ENCODE measurements at places on chromosomes 5 and 9.

- no peak for DNase-seq
These were observed 8.4 kb upstream of the FAM81B start for GRCh38 chr5:95382801-95383200.

GRCh38 chr9:22255337-22255736, 191.3 kb upstream of the DMRTA1 start:
- no peak for DNase-seq

GRCh38 chr5:60362158-60362557, 337.8 kb downstream of the DEPDC1B start:
- no peak for DNase-seq

DNA sequence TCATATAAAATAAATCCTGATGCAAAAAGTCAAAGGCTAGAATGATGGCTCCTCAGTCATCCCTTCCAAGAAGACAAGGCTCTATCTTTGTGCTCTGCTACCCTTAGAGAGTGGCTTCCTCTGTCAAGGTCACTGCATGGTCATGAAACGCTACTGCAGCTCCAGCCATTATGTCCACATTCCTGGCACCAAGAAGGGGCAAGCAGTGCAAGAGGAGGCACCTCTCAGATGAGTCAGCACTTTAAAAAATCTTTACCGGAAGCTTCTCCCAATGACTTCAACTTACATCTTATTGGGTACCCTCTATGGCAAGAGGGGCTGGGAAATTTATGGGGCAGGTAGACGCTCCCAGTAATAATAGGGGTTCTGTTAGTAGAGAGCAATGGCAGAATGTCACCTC, 129.5 kb upstream of the CPEB4 start:
- DNase-seq, result no peak

DNA sequence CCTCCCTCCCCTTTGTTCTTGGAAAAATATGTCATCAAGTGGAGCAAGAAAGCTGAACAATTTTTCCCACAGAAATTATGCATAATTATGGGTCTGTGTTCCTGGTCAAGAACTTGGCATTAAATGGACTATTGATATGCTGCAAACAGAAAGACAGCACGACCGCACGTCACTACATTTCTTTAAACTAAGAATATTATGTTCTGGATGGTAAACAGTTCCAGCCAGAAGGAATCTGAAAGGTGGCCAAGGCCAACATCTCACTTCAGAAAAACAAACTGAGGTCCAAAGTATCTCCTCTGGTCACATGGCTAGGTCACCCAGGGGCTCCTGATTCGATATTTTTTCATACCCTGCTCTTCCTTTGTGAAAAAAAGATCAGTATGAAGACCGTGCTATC, 173.3 kb upstream of the GAS1 start:
- no peak for DNase-seq

- DNase-seq, result no peak
These were observed 14.1 kb downstream of the MAN2A1 start for GRCh38 chr5:109703829-109704228.

DNA sequence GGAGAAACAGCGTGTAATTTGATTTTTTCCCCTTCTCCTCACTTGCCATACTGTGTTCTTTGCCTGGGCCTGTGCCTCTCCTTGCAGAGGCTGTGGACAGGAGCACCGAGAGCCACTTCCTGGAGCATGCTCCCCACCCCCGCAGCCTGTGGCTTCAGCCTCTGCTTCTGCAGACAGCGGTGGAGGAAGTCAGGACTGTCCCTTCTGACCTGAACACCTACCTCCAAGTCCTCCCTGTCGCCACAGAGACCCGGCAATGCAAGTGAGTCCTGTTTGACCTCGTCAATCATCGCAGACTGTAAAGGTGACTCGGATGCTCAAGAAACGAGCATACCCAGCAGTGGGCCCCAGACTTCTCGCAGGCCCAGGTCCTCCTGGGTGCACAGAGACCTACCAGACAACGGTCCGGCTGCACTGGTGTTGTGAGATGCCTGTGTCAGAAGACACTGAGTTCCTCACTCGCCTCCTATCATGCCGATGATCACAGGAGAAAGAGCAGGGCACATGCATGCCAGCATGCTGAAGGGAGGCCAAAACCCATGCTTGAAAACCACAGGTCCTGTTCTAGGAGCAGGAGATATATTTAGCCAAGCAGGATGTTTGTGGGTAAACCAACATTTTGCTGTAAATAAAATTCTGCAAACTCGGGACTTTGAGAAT, 198.8 kb downstream of the AUH start:
- peak; percentile 43 for DNase-seq

DNA sequence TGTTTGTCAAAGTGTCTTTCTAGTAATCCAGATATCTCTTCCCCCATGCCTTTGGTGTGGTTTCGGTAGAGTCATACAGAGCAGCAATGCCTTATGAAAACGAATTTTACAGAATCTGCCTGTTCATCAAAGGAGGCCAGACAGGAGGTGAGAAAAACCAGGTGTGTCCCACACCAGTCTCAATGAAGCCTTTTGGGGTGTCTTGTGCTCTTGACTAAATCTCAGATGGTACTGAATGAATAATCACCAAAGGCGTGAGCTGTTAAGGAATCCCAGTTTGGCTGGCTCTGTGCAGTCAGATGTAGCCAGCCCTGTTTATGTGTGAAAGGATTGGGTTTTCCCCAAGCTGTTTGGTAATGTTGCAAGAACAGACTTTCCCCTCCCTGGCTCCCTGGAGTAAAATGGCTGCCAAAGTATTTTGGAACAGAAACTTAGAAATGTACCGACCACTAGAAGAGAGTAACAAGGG, 70.8 kb upstream of the CDKN2B start:
- DNase-seq, result peak; percentile 66

- DNase-seq, result no peak
These were observed 259.8 kb downstream of the NSG2 start for GRCh38 chr5:174305241-174305681.

DNA sequence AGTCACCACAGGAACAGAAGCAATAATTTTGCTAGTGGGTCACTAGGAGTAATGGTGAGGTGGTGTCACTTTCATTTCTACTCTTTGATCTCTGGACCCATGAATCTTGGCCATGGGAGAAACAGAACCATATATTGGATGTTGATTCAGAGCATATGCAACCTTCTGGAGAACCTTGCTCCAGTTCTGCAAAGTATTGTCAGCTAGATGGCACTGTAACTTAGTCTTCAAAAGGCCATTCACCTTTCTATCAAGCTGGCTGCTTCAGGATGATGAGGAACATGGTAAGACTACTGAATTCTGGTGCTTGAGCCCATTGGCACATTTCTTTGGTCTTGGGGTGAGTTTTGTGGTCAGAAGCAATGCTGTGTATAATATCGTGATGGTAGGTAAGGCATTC, 129.1 kb upstream of the FBN2 start:
- DNase-seq, result no peak

DNA sequence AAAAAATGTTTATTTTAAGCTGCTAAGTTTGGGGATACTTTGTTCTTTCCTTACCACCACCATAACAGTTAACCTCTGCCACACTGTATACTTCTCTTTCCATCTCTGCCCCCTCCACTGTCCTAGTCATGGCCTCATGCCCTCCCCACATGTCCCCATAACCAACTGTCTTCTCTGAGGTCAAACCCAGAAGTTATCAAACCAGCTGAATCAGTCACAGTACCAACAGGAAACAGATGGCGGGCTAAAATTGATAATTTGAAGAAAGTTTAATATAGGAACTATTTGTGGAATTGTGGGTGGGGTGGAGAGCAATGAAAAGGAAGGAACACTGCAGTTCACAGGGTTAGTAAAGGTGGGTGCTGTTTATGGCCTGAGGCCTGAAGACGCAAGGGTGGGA, 5.7 kb upstream of the DCTN4 start:
- no peak for DNase-seq

DNA sequence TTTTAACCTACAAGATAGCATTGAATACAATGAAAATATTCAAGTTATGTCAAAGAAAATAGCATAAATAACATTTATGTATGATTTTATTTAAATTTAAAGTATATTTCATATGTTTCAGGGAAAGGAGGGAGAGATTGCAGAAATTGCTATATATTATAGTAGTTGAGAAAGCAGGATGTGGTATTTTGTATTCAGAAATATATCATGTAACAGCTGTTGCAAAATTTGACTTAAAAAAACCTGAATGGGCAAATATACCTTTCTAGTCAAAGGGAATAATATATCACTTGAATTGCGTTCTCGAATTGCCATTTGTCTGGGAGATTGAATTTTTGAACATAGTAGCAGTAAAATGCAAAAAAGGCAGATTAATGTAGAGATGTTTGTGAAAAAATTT, 80.6 kb downstream of the PAM start:
- DNase-seq, result no peak

- DNase-seq, result no peak
These were observed 314.7 kb upstream of the CDH6 start for GRCh38 chr5:30878746-30879145.

- no peak for DNase-seq
These were observed 3.3 kb downstream of the ZNF608 start for GRCh38 chr5:124742983-124743601.

Measured in CD4-positive, alpha-beta T cell treated with Interleukin-21 for 1 hour (primary cell).